Foreskin melanocyte (primary cell): ENCODE measurements at places on chromosomes 4 and X.

GRCh38 chr4:90992213-90992612 is 865.0 kb downstream of the CCSER1 start:
- DNase-seq = no peak

GRCh38 chrX:9614016-9614415 is 149.2 kb downstream of the TBL1X start:
- no peak for DNase-seq

- DNase-seq = no peak
These were observed 790.0 kb downstream of the PCDH18 start for GRCh38 chr4:136742333-136742732.

DNA sequence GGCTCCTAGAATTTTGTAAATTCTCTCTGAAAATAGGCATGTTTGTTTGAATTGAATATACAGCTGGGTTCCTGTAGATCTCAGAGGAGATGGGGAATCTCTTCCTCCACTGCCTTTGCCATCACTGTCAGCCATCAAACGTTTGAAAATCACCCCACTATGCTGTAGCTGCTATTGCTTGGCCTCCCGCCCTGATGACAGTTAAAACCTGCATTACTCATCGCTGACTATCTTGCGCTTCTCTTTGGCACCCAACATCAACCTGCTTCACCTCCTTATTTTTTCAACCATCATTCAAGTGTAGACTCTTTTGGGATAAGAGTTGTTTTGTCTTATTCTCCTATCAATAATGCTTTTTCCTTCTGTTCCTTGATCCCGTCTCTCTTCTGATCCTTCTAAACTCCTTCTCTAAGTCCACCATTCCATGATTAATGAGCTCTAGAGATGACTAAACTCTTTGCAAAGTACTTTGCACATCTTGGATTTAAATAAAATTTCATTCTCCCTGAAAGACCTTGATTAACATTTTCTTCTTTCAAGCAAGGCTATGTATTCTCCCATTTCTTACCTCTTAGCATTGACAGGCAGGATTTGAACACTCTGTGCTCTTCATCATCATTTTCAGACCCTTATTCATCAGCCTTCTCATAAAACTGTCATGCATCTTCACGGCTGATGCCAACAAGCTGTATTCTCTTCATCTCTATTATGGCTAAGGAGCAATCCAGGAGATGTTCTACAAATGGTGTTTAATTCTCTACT is 133.0 kb downstream of the SNCA start:
- DNase-seq = no peak

GRCh38 chr4:124386648-124387047 is 325.9 kb downstream of the ANKRD50 start:
- no peak for DNase-seq

- no peak for DNase-seq
These were observed 93.7 kb downstream of the CLNK start for GRCh38 chr4:10590896-10591295.

DNA sequence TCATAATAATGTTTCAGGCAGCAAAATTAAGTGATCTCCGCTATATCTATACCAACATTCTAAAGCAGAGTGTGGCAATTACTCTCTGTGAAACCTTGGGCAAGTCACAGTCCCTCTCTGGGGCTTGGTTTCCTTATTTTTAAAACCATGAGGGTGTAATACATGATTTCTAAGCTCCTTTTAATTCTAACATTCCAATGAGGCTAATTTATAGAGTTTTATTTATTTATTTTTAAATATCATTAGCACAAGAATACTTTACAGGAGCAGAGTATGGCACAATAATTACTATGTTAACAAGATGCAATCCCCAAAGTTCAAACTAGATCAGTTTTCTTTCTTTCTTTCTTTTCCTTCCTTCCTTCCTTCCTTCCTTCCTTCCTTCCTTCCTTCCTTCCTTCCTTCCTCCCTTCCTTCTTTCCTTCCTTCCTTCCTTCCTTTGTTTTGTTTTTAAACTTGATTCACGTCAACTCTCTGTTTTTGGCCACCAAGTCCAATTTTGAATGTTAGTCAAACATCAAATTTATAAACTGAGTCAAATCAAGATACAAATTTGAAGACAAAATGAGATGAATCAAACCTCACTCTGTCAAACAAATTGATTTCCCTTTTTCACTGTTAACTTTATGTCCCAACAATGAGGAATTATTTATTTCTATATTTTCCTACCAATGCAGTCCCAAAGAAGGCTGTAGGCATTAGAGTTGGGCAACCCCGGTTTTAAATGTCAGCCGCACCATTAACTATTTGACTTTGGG is 50.2 kb upstream of the GPR174 start:
- no peak for DNase-seq
